Caki2 (cell line): ENCODE measurements at places on chromosomes 7 and 10. TPM values are rescaled to one million over a fixed set of nuclear protein-coding genes. Genes with fewer than 3 reads are reported as not detected.

DNA sequence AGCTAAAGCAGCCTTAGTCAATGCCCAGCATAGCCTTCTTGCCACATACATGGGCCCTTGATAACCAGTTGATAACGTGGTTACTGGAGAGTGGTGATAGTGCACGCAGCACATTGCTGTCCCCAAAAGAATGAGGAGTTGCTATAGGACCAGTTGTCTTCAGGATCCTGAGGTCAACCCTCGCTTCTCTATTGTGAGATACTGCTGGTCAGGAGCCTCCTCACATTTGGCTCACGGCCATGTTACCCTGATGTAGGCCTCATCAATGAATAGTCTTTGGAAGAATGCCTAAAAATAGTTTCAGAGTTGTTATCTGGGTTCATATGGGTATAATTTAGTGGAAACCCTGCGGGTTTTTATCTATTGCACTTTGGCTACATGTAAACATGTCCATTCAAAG, 230.7 kb downstream of the VTI1A start:
- no peak for DNase-seq

GRCh38 chr7:100895956-100896731, 456 bp upstream of the ACHE start:
- no peak for DNase-seq

The SPDYE11 gene
- not detected in 2 replicates for total RNA-seq

DNA sequence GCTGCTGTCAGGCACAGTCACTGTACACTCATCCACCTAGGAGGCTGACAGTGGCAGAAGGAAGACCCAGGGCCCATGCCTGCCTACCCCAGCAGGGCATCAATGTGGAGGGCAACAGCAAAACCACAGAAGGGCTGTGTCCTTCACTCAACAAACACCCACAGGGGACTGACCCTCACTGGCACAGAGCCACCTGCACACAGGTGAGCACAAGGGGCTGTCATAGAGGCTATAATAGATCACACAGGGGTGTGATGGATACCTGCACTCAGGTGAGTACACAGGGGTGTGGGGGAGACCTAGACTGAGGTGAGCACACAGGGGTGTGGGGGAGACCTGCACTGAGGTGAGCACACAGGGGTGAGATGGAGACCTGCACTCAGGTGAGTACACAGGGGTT, 132.8 kb upstream of the TCERG1L start:
- no peak for DNase-seq

- DNase-seq: peak; percentile 84
Observed at GRCh38 chr7:54995610-54996363, 23.0 kb upstream of the EGFR start.

DNA sequence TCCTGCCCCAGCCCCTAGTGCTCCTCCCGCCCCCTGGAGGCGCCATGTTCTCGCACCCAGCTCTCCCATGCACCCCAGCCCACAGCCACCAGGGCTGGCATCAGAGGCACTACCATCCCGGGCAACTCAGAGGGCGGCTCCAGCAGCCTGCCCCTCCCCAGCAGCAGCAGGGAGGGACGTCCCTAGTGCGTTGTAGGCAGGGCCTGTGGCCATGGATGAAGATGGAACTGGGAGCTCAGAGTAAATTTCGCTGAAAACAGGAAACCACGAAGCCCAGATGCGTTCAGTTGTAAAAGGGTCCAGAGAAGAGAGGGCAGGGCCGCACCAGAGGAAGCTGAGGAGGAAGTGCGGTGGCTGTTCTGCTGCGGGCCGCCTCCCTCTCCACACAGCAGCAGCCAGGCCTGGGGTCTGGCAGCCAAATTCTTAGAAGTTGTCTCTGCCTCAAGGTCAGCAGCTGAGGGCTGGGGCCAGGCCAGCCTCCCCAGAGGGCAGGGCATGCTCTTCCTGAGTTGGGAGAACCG, 24.6 kb downstream of the VSIR start:
- no peak for DNase-seq

DNA sequence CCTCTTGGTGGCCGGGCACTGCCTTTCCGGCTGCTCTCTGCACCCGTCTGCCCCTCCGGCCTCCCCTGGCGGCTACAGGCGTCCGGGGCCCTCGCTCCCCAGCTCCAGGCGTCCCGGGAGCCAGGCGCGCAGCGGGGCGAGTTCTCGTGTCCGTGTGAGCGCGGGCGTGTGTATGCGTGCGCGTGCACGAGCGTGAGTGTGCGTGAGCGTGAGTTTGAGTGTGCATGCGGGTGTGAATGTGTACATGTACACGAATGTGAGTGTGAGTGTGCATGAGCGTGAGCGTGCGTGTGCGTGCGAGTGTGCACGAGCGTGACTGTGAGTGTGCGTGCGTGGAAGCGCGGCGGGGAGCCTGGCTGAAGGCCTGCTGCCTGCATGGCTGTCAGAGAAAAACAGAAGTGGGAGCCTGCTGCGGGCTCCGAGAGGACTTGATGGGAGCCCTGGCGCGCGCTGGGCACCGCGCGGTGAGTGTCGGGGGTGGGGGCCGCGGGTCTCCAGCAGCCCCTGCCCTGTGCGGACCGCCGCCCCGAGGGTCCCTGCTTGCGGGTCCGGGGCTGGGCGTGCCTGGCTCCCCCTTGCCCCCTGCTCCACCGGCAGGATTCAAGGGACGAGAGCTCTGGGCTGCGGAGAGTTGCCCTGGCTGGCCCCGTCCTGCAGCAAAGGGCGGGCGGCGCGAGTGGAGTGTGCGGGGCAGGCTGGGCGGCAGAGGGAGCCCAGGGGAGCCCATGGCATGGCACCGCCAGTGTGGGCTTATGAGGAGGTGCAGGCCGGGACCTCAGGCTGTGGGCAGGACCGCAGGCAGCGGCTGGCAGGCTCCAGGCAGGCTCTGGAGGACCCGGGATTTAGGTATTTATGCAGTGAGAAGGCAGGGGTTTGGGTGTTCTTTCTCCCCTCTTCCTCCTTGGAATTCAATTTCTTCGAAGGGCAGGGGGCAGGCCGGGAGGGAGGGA, 75.8 kb upstream of the EN2 start:
- DNase-seq: no peak

DNA sequence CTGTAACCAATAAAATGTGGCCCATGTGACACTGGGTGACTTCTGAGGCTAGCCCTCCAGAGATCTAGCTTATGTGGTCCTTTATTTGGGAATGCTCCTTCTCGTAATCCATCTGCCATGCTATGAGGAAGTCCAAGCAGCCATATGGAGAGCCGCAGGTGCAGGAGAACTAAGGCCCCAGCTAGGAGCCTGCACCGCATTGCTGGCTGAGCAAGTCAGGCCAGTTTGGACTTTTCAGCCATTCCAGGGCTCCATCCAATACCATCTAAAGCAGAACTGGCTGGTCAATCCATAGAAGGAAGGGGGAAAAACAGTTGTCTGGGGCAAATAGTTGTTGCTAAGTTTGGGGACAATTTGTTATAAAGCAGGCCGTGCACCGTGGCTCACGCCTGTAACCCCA, 32.6 kb downstream of the KLRG2 start:
- no peak for DNase-seq

DNA sequence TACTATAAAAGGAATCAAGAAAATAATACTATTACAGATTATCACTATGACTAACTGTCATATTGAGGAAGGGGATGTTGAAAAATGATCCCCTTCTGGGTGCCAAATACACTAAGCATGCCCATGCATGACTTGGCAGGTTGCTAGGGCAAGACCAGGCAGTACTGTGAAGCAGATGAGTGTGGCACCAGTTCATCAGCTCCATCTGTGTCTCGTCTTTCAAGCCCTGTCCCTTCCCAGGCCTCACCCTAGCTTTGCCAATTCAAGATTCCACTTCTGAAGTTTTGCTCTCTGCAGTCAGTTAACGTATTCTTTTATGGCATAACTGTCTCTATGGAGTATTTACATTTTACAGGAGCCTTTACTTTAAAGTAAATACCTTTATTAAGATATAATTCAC, 135.6 kb upstream of the HPS1 start:
- DNase-seq: no peak

DNA sequence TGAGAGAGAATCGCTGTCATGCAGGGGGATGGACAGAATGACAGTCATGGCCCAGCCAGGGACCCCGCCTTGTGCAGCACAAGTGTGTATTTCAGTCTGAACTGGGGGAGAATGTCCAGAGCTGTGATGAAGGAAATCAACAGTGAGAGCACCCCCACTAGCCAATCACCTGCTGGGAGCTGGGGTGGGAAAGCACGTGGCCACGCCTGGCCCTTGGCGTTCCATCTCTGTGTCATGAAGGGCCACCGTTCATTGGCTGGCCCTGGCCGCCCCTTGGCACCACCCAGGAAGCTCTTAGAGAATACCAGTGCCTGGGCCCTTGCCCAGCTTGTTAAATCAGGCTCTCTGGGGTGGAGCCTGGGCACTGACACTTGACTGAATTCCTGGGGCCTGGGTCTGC, 22.8 kb downstream of the GRID1 start:
- peak; percentile 61 for DNase-seq

- DNase-seq: no peak
Observed at GRCh38 chr10:96708456-96708855, 11.9 kb downstream of the PIK3AP1 start.

DNA sequence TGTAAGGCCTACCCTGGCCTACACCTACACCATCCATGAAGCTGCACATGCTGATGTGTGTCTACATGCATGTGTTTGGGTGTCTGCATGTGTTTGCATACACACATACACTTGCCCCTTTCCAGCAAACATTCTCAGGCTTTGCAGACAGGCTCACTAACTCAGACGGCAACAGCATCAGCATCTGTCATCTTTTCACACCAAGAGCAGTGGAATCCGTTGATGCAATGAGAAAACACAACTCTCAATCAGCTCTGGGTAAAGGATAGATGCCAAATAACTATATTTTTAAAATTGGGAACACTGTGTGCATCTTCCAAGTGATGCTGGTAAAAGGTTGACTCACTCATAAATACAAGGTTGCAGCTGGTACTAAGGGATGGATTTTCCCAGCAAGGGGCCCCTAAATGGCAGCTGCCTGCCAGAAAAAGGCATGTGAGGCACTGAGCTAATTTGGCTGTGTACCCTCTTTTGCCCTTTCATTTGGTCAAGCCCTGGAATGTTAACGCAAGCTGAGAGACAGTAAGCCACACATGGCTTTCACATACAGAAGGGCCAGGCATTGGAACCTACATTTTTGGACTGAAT, 296.3 kb upstream of the NPSR1 start:
- no peak for DNase-seq

GRCh38 chr7:101398396-101399289, 36.0 kb downstream of the COL26A1 start:
- no peak for DNase-seq

DNA sequence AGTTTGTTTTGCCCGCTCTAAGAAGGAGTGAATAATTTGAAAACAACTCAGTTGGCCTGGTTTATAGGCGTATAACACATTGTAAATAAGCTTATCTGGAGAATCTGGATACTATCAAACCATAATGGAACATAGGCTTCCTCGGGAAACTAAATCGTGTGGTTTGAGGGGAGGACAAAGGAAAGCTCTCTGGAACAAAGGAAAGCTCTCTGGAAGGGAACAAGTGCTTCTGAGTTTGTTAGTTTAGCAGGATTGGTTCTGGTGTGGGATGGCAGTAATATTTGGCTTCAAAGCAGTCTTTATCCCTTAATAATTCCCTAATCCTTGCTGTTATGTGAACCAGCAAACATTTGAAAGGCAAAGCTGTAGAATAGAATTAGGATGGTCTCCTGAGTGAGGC, 15.0 kb upstream of the SLK start:
- DNase-seq: no peak

DNA sequence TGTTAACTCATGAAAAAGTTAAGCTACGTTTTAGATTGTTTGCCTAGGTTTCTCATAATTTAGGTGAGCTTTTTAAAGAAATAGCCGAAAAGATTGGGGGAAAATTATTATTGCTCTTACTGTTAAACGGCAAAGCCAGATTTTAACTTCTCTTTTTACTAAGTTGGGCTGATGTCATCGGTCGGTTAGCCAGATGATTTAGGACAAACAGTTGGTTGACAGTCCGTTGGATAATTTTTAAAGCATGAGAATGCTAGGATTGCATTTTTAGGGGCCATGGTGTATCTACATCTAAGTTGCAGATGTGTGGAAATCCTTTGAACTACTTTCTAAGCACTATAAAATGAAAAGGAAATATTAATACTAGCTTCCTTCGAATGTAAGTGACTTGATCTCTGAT, 280.9 kb upstream of the AKR1E2 start:
- DNase-seq: no peak

- DNase-seq: no peak
Observed at GRCh38 chr10:71207578-71207977, 4.8 kb upstream of the UNC5B start.

The EMX2 gene
- total RNA-seq: 3.2 TPM in 1 of 2 replicates, not detected in the other

GRCh38 chr7:130996833-130997231, 262.8 kb upstream of the KLF14 start:
- no peak for DNase-seq

- DNase-seq: no peak
Observed at GRCh38 chr10:113450906-113451305, 101.9 kb upstream of the HABP2 start.

The NEBL gene
- 5.4 and 7.4 TPM in 2 replicates for total RNA-seq

DNA sequence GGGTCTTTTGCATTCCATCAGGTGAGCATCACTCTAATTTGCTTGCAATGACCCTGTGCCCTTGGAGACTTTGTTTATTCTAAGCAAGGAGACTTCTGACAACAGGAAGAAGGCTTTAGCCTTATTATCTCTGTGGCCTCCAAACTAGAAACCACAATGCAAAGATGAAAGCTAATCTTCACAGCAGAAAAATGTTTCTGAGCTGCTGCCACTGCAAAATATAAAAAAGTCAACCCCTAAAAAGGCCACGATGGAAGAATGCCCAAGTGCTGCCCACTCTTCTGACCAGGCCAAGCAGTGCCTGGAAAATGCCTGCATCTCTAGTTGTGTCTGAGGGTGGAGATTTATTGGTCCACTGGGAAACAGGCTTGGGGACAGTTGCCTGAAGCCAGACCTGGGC, 299.9 kb downstream of the C7orf25 start:
- DNase-seq: no peak

The FBXO24 gene
- total RNA-seq: 0.23 and 0.71 TPM in 2 replicates

The LOXL4 gene
- total RNA-seq: 0.72 and 1.5 TPM in 2 replicates

The TMEM26 gene
- not detected in 2 replicates for total RNA-seq

DNA sequence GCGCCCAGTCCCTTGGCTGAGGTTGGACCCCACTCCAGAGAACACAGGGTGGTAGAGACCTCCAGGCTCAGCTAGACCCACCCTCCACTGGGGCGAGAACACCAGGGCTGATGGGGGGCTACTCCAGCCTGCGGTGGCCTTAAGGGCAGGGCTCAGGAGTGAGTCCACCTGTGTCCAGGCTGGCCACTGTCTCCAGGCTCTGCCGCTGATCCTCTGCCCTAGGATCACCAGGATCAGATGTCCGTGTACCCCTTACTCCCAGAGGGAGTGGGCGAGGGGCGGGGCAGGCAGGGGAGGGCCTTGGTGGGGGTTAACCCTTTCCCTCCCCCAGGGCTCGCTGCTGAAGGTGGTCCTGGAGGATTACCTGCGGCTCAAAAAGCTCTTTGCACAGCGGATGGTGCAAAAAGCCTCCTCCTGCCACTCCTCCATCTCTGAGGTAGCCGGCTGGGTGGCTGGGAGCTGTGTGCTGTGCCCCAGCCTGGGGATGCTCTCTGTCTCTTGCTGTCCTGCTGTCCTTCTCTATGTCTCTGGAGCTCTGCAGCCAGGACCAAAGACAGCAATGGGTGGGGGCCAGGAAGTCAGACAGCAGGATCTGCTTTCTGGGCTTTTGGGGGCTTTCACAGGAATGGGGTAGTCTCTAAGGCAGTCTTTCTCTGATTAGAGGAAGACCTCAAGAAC, 38.0 kb downstream of the PSAP start:
- DNase-seq: no peak

The NSMCE4A gene
- total RNA-seq: 64.4 and 70.6 TPM in 2 replicates

The GHRHR gene
- total RNA-seq: not detected in 2 replicates

- no peak for DNase-seq
Observed at GRCh38 chr10:17335065-17335464, 107.0 kb downstream of the VIM start.

The FBXL13 gene
- 0.34 TPM in 1 of 2 replicates, not detected in the other for total RNA-seq

The MLLT10 gene
- 18.9 and 30.5 TPM in 2 replicates for total RNA-seq
